Activated CD8-positive, alpha-beta memory T cell treated with anti-CD3 and anti-CD28 coated beads for 4 hours (primary cell): ENCODE measurements at places on chromosomes 1 and 21.

DNA sequence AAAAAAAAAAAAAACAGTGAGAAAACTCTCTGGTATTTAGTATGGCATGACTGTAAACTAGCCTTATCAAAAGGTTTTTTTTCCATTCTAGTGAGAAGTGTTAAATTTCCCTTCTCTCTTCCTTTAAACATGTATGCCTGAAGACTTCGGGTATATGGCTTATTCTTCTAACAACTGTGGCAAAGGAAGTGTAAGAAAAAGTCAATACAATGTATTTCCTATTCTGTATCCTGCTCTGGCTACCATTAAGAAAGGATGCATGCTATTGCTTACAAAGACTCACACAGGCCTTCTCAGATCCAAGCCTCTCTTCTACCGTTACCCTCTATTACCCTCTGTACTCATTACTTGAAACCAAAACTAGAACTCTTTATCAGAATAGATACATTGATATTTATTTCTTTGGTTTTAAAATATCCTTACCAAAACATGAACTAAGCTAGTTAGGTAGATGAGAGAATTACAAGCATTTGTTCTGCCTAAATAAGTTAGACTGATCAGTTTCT lies 8.4 kb downstream of the CEPT1 start:
- no peak for DNase-seq

- DNase-seq, result no peak
Measured at GRCh38 chr1:231279081-231279480, 38.1 kb downstream of the GNPAT start.

- no peak for DNase-seq
Measured at GRCh38 chr1:65425697-65426096, 5.2 kb downstream of the LEPR start.

DNA sequence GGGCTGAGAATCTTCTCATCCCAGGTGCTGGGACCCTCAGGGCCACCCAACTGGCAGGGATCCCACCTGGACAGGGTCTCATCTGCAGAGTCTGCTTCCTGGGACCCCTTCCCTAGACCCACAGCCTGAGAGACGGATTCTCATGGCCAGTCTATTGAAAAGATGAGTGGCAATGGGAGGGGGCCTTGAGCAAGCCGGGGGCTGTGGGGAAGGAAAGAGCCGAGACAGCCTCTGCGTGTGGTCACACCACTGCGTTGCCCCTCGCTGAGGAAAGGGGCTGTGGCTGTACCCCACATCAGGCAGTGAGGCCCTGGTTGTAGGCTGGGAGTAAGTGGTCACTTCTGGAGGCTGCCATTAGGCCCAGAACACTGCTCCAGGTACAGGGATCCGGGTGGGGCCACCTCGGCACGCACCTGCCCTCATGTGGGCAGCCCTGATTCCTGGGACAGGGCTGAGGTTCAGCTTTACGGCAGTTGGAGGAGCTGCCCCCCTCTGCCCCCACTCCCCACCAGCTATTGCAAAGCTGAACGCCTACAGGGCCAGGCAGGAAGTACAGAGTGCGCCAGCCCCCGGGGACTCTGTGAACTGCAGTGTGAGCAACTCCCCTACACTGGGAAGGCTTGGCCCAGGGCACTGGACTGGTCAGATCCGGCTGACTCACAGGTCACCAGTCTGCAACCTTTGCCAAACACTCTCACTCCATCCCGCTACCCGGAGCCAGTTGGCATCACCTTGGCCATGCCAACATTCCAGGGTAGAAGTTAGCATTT lies 106.9 kb downstream of the RIPK4 start:
- DNase-seq, result no peak

DNA sequence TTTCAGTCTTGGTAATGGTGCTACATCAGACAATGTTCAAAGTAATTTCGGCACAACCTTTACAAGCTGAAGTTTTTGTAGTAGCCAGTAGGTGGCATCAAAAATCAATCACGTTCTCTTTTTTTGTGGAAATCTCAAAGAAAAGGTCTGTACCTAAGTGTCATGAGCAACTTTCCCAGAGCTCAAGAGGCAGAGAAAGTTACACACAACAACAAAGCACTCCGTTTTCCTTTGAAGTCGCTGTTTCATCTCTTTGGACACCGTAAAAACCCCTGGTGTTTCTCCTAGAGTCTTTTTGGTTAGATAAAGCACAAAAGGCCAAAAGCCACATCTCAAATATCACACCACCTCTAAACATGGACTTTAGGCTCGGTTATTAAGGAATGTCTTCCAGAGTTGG lies 131.6 kb downstream of the LHX8 start:
- no peak for DNase-seq

DNA sequence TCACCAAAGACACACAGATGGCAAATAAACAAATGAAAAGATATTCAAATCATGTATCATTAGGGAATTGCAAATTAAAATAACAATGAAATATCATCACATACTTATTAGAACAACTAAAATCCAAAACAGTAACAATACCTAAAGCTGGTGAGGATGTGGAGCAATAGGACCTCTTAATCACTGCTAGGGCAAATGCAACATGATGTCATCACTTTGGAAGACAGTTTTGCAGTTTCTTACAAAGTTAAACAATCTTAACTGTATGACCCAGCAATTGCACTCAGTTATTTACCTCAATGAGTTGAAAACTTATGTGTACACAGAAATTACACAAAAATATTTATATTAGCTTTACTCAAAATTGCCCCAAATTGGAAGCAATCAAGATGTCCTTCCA lies 47.3 kb downstream of the SELENOF start:
- no peak for DNase-seq

GRCh38 chr1:183234660-183235476 lies 48.8 kb downstream of the LAMC2 start:
- DNase-seq, result no peak

- DNase-seq, result no peak
Measured at GRCh38 chr1:235940285-235940684, 73.6 kb upstream of the LYST start.

- no peak for DNase-seq
Measured at GRCh38 chr1:13682444-13682843, 17.5 kb upstream of the PRDM2 start.

- no peak for DNase-seq
Measured at GRCh38 chr1:191901651-191902050, 256.6 kb upstream of the RGS18 start.

DNA sequence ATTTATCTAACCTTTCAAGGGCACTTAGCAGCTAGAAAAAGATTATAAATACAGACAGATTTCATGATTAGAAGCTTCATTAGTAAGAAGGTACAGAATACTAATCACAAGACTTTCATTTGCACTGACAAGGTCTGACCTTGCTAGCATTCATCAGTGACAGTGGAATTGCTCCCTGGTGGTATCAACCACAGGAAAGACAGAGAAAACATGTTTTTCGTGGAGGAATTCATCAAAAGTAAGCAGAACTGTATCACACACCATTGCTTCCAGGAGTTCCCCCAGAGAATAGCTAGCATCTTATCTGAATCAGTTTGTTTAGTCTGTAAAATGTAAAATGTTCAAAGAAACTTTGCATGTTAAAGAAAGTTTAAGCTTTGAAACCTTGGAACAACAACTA lies 20.6 kb upstream of the CRB1 start:
- no peak for DNase-seq

- no peak for DNase-seq
Measured at GRCh38 chr1:43533584-43533983, 2.9 kb downstream of the PTPRF start.

DNA sequence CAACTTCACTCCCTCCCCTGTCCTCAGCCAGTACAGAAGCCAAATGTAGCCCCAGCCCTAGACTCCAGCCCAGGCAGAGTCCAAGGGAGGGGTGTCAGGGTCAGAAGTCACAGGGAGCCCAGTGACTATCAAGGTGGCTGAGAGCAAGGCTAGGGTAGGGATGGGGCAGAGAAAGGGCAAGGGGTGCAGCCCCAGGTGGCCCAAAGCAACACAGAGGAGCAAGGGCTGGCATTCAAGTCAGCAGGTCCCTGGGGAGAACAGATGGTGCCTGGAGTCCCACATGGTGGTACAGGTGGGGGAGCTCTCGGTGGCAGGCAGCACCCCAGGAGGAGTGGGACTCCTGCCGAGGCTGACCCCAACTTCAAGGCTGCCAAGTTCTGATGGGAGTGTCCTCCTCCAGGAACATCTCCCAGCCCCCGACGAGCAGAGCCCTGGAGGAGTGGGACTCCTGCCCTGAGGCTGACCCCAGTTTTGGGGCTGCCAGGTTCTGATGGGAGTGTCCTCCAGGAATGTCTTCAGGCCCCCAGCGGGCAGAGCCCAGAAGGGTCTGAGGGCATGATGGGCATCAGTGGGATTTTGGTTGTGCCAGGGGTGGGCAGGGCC lies 3.7 kb upstream of the DVL1 start:
- DNase-seq, result no peak

GRCh38 chr1:201217851-201218250 lies 27.2 kb downstream of the IGFN1 start:
- no peak for DNase-seq

- DNase-seq, result no peak
Measured at GRCh38 chr21:25944672-25945213, 210.0 kb downstream of the GABPA start.

DNA sequence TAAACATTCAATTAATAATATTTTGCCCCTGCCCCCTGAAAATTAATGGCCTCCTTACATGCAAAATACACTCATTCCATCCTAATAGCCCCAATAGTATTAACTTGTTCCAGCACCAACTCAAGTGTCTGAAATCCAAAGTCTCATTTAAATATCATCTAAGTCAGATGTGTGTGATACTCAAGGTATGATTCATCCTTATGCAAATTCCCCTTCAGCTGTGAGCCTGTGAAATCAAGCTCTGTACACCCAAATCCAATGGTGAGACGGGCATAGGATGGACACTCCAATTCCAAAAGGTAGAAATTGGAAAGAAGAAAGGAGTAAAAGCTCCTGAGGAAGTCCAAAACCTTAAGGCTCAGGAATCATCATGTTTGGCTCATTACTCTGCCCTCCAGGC lies 83.5 kb downstream of the HHAT start:
- DNase-seq, result no peak

- no peak for DNase-seq
Measured at GRCh38 chr1:101181930-101182329, 54.9 kb upstream of the S1PR1 start.

GRCh38 chr1:94113589-94114226 lies 7.2 kb downstream of the ABCA4 start:
- DNase-seq, result no peak

DNA sequence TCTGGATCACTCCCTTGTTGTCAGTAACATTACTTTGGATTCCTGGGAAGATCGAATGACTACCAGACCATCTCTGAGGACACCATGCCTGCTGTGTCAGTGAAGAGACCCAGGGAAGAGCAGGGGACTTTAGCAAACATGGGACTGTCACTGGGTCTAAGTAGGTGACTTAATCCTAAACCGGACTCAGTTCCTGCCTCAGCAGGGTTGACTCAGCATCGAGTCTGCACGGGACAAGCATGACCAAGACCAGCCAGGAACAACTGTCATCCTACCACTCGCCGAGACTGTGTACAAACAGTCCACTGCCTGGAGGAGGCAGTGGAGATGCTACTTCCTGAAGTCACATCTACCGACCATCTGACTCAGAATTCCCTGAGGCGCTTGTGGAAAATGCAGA lies 53.2 kb upstream of the RAB4A start:
- no peak for DNase-seq

- no peak for DNase-seq
Measured at GRCh38 chr21:43273016-43273707, 104.4 kb downstream of the CRYAA start.

DNA sequence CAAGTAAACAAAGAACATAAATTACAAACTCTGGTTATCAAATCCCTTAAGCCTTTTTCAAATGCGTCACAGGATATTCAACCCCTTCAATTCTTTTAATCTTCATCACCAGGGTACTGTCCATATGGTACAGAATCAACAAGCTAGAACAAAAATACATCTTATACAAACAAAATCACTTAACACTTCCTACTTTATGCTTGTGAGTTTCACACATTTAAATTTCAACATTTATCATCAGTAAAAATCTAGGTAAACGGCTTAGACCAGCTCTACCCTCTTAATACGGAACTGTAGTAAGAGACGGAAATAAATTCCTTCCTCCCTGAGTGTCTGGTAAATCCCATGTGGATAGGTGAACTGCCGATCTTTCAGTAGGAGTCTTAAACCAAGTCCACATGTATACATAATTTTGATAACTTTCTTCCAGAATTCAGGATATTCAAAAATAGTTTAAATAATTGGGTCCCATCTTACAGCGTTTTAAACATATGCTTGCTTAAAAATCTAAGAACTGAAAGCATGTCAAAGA lies 1.0 kb downstream of the CCDC181 start:
- no peak for DNase-seq

DNA sequence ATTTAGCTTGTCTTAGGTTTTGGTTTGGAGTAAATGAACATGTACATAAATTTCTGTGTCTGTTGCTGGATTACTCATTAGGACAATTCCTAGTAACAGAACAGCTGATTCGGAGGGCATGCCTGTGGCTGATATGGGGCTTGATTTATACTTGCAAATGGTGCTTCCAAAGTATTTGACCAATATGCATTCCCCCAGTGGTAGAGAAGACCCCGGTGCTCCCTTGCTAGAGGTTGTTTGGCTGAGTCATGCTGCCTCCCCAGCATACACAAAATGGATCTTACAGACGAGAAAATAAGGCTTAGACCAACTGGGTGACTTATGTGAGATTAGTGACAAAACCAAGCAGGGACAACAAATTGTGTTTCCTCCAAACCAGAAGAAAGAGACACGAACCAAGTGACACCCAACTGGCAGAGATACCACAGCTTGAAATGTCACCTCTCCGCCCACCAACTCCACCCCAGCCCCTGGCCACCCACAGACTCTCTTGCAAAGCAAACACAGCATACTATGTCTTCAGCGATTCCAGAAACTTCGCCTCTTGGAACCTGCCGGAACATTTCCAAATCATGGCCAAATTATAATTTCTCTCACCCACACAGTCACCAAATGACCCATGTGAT lies 75.9 kb upstream of the ETS2 start:
- DNase-seq, result no peak

DNA sequence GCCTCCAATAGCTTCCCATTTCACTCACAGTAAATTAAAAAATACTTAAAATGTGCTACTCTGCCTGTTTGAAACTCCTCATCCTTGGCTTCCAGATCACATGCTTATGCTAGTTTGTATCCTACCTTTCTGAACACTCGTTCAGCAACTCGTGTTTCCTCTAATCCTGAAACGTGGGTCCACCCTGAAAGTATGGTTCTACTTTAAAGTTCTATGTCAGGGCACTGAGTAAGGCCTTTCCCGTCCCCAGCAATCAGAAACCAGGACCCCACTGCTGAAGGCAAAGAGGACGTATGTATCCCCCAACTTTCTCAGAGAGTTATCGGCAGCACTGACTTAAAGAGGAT lies 419 bp upstream of the TSEN15 start:
- DNase-seq, result no peak
